ENCODE measurements at places on chromosomes 6 and 20.

GRCh38 chr6:146339716-146340115 lies 203.9 kb upstream of the RAB32 start:
- DNase-seq: no peak

DNA sequence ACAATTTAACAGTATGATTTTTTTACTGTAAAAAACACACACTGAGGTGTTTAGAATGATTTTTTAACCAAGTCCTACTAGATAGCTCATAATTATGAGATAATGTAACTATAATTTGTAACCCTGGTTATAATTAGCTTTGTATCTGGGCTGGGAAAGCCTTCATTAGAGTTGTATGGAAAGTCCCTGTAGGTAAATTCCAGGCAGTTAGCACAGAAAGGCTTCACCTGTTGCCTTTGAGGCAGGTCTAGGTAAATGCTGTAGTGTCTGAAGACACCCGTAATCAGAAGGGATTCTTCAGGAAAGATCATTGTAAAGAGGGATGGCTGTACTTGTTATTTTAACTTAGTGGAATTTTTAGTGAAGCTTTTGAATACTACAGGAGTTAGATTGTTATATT lies 1.9 kb downstream of the TMEM200A start:
- DNase-seq: no peak

GRCh38 chr6:39210450-39210849 lies 18.8 kb downstream of the KCNK5 start:
- no peak for DNase-seq

GRCh38 chr20:57560554-57561355 lies at the start of gene PCK1:
Gene PCK1 (plus strand): TSS chr20:57561110. CDS start chr20:57561412, 302 bp downstream.
- DNase-seq: no peak

- DNase-seq: no peak
These were observed 118.9 kb downstream of the QKI start for GRCh38 chr6:163533443-163533842.

DNA sequence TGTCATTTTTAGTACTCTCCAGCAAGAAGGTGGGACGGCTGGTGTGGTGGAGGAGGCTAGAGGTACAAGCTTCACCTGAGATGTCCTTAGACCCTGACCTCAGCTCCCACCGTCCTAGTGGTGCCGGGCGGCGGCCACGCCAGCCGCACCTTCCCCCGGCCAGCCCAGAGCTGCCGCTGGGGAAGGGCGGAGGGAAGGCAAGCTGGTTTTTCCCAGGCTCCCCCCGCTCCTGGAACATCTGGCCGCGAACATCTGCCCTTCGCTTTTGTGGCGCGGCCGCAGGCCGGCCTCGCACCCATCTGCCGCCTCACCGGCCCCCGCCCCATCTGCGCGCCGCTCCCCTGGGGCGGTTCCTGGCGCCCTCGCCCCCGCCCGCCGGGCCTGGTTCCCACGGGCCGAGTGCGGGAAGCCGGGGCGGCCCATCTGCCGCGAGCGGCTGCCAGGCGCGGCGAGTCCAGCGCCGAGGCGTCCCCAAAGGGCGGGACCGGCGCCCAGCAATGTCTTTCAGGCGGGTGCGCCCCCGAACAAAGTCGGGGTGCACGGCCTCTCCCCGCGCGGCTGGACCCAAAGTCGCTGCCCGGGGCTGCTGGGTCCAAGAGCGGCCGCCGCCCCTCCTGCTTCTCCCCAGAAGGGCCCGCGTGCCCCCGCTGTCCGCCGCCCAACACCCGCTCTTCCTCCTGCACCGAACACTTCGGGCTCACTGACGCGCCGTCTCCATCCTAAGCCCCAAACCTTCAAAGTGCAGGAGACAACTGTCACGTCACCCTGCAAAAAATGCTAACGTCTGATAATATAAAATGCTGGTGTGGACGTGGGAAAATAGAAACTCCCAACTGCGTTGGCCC lies 17.3 kb upstream of the ID1 start:
- DNase-seq: no peak

- no peak for DNase-seq
These were observed 204.8 kb downstream of the DTNBP1 start for GRCh38 chr6:15458021-15458459.

- no peak for DNase-seq
These were observed 36.5 kb upstream of the NEDD9 start for GRCh38 chr6:11268978-11269377.

GRCh38 chr6:139778106-139778505 lies 403.7 kb upstream of the CITED2 start:
- no peak for DNase-seq

GRCh38 chr20:46833360-46833759 lies 61.3 kb upstream of the EYA2 start:
- DNase-seq: no peak

GRCh38 chr6:144123421-144123820 lies 26.9 kb upstream of the STX11 start:
- DNase-seq: no peak

DNA sequence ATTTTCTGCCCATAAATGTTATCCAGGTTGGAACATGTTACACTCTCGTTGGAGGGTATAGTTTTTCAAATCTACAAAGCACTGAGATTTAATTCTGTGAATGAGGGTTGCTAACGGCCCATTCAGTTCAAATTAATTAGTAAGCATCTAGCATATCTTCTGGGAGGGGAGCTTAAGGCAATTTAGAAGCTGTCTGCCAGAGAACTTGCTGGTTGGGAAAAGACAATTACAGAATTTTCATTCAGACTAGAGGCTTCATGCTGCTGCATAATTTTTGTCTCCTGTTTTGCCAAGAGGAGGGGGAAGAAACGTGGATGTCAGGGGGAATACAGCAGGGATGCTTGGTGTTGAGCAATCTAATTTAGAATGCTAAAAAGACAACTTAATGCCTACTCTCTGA lies 268.3 kb upstream of the FAM83B start:
- no peak for DNase-seq

GRCh38 chr6:153588330-153588729 lies 450.7 kb upstream of the OPRM1 start:
- no peak for DNase-seq

GRCh38 chr20:58155148-58155925 lies 73.1 kb downstream of the ANKRD60 start:
- DNase-seq: no peak

GRCh38 chr6:150228072-150228733 lies 85.4 kb downstream of the PPP1R14C start:
- DNase-seq: no peak

GRCh38 chr20:52869698-52870501 lies 102.3 kb upstream of the TSHZ2 start:
- DNase-seq: no peak

DNA sequence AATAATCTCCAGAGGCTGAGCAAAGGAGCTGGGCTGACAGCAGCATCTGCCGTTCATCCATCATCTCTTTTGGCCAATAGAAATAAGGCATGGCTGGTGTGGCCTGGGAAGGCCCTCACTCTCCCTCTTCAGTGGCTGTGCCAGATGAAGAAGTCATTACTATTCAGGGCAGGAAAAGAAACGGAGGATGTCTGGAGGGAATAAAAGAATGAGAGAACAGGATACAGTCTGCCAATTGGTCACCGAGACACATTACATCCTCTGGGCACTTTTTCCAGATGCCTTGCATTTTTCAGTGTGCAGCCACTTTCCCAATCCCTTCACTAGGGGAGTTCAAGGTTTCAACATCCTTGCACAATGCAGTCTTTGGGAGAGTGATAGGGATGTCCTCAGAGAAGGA lies 32.2 kb upstream of the VGLL2 start:
- no peak for DNase-seq

DNA sequence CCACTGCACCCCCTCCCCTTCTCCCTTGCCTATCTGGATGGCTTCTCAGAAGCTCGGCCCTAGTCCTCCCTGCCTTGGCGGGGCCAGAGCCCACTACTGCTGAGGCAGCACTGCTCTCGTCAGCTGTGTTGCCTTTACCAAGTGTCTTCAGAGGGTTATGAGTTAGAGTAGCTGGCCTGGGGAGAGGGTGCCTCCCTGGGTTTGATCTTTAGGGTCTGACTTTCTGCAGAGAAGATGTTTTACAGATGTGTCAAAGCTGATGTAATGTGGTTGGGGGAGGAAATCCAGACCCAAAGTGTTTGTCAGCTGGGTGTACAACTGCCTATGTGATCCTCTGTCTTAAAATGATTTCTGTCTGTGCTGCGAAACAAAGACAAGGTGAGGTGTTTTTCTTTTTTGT lies 30.4 kb upstream of the PI16 start:
- DNase-seq: no peak

GRCh38 chr6:142233945-142234682 lies 67.7 kb upstream of the ADGRG6 start:
- DNase-seq: no peak

DNA sequence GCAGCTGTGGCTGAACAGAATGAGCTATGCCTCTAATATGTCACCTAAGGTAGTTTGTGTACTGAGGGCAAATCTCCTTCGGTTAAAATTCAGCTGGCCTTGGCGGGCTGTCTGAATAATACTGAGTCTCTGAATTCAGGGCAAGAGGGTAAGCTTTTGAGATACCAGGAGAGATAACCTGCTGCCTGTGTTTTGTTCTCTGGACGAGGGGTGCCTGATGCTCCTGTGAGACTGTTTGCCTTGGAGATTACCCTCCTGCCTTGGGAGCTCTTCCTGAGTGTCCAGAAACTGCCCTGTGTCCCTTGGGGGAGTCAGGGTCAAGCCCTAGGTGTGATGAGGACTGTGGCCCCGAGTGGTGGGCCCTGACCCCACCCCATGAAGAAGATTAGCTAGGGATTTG lies 282.9 kb downstream of the KIF16B start:
- DNase-seq: no peak

GRCh38 chr6:137883400-137884148 lies 16.5 kb downstream of the TNFAIP3 start:
- no peak for DNase-seq

DNA sequence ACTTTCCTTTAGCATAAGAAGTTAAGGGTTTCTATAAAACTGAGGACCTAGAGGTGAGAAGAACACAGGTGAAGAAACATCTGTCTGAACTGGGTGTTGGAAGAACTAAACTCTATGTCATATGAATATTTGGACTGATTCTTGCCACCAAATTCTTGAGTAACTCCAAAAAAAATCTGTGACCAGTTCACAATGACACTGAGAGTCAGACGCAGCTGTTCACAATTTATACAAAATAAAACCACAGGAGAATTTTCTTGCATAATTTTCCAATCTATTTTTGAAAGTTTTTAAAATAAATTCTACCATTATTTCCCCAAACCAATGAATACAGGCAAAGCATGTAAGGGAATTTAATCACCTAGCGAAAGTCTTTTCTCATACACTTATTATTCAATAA lies 148.1 kb upstream of the TCF21 start:
- no peak for DNase-seq

DNA sequence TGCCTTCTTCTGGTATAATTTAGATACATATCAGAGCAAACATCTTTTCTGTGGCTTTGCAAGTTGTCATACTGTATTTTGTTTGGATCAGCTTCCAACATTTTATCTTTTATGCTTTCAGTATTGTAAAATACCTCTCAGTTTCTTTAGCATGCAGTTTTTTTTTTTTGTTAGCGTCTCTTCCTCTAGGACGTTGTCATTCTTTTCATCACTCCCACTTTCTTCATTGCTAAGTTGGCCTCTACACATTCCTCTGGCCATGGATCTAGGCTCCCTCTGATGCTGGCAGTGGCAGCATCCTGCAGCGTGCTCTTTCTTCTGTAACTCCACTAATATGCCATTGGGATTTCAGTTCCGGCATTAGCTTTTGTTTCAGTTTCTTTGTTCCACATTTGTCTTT lies 21.7 kb downstream of the RPRD1B start:
- DNase-seq: no peak

- no peak for DNase-seq
These were observed 9.9 kb downstream of the LAMA5 start for GRCh38 chr20:62357187-62357667.

DNA sequence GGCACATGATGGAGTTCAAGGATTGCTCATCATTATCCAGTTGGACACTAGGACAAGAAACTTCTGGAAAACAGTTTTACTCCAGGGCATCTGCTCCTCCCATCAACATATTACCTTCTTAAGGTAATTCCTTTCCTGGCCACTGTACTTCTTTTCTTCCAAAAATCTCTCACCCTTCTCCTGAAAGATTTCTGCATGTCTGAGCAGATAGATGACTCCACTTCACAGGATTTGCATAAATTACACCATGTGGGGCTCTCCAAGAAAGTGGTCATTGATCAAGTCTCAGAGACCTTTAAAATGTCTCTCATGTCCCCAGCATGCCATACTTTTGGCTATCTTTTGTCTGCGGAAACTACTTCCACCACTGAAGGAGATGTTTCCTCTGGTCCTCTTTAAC lies 103.2 kb upstream of the TNFAIP3 start:
- no peak for DNase-seq

DNA sequence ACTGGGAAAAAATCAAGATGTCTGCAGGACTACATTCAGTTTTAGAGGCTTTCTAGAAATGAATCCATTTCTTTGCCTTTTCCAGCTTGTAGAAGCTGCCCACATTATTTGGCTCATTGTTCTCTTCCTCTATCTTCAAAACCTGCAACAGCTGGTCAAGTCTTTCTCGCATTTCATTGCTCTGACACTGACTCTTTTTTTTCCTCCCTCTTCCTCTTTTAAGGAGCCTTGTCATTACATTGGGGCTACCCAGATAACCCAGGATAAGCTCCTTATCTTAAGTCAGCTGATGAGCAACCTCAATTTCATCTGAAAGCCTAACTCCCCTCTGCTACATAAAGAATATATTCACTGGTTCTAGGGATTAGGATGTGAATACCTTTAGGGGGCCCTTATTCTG lies 53.2 kb upstream of the CEP162 start:
- DNase-seq: no peak

DNA sequence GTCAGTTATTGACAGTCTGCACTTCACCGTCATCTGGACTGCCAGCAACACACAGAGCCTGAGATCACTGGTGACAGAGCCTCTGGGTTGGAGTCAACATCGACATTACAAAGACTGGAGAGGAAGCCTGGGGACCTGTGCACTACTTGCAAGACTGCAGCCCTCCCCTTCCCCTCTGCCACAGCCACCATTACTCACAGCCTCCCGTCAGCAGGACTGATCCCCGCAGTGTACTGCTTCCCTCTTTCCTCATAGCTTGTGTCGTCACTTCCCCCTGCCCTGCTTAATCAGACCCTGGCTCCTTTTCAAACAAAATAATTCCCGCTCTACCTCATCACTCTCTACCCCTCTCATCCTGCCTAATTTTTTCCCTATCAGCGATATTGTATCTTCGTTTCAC lies 235.5 kb upstream of the KCNQ5 start:
- no peak for DNase-seq

GRCh38 chr6:165766457-165766856 lies 103.4 kb upstream of the PDE10A start:
- DNase-seq: no peak

- no peak for DNase-seq
These were observed 7.8 kb downstream of the ADTRP start for GRCh38 chr6:11770546-11771466.

DNA sequence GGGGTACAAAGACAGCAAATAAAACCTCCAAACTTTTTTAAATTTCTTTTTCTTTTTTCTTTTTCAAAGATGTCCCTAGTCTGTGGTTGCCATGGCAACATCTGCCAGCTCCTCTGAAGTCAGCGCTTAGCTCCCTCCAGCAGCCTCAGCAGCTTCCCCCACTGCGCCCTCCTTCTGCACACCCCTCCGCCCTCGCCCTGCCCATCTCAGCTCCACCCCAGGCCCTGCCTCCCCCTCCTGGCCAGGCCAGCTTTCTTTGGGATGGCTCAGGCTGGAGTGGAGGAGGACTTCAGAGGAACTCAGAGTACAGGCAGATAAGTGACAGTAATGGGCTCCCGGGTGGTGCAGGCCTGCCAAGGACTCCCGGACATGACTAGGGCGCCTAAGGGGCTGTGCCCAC lies 104.6 kb downstream of the LRFN2 start:
- DNase-seq: no peak

GRCh38 chr20:61135968-61136367 lies 116.1 kb upstream of the CDH4 start:
- no peak for DNase-seq

GRCh38 chr20:46388201-46388836 lies 18.1 kb downstream of the ELMO2 start:
- no peak for DNase-seq

Data from stimulated activated CD4-positive, alpha-beta T cell treated with anti-CD3 and anti-CD28 coated beads, Interleukin-4, amount 100 ng/mL, for 48 hours (primary cell).